AG09319 (cell line): ENCODE measurements at places on chromosomes 13 and 19.
A peak's percentile ranks its signal among the peaks of the same experiment; 100 is the strongest.

- DNase-seq, result no peak
Observed at GRCh38 chr19:3620145-3620816, 6.3 kb downstream of the CACTIN start.

DNA sequence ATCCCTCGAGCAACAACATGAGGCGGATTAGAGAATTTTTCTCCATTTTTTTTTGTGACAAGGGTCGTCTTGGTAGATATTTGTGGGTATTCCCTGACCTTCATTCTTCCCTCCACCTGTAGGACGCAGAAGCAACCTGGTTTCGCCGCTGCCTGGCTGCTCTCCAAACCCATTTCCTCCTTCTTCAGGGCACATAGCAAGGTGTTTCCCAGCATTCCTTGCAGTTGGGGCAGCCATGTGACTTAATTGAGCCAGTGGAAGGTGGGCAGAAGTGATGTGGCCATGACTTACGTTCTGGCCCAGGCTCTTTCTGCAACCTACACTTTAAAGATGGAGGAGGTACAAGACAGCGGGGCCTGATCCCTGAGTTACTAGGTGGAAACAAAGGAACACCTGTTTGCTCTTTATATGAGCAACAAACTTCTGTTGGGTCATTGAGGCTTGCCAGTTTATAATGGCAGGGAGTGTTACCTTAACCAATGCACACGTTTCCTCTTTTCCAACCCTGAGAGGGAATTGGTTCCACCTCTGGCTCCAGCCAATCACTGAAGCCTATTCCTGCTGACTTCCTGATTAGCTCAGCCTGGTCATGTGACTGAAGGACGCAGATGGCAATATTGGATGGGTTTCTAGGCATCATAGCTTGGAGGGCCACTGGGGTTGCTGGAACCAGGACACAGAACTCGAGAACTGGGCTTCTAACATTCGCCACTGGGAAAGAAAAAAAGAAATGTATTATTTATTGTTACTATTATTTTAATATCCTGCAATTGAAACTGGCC, 30.8 kb upstream of the ZNRF4 start:
- DNase-seq, result no peak

DNA sequence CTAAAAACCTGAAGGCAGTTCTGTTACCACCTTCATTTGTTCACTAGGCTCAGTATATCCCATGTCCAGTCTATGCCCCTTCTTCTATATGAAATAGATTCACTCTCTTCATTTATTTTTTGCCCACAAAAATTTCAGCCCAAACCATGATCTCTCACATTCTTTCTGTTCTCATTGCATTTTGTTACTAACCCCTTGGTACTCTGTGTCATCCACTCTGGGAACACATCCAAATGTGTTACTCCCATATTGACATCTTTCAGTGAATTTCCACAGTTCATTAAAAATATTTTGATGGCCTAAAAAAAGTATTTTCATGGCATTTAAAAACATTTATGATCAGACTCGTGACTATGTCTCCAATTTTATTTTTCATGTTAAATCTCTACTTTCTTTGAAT, 378.9 kb downstream of the SLITRK1 start:
- DNase-seq, result no peak

- no peak for DNase-seq
Observed at GRCh38 chr13:106551350-106551749, 15.9 kb upstream of the EFNB2 start.

GRCh38 chr19:1836458-1837221, 11.6 kb downstream of the REXO1 start:
- no peak for DNase-seq

- no peak for DNase-seq
Observed at GRCh38 chr19:10078329-10078728, 7.8 kb upstream of the SHFL start.

- DNase-seq, result no peak
Observed at GRCh38 chr13:39233519-39233918, 195.3 kb downstream of the NHLRC3 start.

DNA sequence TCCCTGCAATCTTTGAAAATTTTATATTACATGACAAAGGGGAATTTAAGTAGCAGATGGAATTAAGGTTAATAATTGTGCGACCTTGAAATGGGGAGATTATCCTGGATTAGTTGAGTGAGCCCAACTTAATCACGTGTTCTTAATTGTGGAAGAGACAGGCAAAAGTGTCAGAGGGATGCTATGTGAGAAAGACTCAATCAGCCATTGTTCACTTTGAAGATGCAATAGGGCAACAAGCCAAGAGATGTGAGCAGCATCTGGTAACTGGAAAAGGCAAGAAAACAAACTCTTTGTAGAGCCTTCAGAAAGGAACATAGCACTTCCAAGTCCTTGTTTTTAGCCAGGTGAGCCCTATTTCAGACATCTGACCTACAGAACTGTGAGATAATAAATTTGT, 247.7 kb downstream of the SLITRK1 start:
- DNase-seq, result no peak

GRCh38 chr13:35283856-35284255, 192.6 kb downstream of the MAB21L1 start:
- DNase-seq, result no peak

DNA sequence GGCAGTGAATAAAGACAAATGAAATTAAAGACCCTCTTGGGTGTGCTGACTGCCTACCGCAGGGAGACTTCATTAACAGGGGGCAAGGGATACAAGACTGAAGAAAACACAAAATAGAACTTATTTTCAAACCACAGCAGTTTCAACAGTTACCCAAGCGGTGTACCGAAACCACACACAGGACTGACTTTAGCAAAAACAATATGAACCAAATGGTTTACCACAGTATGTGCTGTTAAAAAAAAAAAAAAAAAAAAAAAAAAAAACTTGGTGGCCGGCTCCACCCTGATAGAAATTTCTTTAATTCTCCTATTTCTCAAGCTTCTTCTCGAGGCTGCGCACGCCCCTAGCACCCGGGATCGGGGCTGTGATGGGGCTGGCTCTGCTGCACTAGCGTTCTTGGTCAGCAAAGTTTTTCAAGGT, 42.6 kb downstream of the KLF2 start:
- DNase-seq, result no peak

DNA sequence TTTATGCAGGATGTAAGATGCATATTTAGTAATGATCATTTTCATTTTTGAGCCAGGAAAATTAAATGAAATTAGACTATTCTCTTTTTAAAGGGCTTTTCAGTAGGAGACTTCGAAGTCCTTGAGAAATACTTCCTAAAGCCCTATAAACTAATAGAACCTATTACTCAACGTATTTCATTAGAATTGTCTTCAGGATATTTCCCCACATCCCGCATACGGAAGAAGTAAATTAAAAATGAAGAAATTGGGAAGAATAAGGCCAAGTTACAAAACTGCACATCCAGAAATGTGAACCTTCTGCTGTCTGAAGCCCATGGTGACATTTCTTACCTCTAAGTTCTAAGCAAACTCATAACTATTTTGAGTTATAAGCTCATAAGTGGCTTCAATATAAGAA, 66.5 kb downstream of the RXFP2 start:
- no peak for DNase-seq

- DNase-seq, result no peak
Observed at GRCh38 chr13:27360562-27360961, 63.9 kb upstream of the GTF3A start.

GRCh38 chr13:83065108-83065507, 817.2 kb downstream of the SLITRK1 start:
- peak; percentile 49 for DNase-seq

DNA sequence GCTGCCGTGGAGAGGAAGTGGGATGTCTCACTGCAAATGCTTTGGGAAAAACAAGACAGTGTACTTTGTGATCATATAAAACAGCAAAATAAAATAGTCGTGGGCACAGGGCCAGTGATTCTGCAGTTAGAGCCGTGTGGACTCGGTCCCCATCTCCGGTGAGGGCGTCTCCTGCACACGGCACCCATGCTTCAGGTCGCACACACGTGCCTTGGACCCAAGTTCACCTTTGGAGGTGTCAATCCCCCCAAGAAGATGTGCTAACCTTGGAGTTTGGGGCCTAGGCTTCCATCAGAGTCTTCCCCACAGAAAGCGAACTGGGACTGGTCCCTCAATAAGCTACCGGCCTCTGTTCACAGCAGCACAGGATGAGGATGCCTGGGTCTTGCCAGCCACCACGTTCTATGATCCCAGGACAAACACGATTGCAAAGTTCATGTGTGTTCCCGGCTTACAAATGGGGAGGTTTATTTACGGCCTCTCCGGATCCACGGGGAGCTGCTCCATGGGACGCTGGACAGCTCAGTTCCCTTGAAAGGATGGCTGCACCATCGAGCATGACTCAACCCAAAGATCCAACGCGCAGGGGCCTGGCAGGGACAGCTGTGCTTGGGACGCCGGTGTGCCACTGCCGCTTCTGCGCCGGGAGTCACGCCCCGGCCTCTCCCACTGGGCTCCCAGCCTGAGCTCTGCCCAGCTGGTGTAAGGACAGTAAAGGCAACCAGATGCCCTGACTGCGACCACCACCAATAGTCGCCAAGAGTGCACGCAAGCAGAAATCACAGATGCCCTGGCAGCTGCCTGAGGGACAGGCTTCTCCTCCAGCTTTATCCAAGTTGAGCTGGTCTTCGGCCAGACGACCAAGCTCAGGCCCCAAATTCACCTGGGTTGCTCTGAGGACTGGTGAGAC, 8.6 kb downstream of the GAS6 start:
- DNase-seq, result no peak

DNA sequence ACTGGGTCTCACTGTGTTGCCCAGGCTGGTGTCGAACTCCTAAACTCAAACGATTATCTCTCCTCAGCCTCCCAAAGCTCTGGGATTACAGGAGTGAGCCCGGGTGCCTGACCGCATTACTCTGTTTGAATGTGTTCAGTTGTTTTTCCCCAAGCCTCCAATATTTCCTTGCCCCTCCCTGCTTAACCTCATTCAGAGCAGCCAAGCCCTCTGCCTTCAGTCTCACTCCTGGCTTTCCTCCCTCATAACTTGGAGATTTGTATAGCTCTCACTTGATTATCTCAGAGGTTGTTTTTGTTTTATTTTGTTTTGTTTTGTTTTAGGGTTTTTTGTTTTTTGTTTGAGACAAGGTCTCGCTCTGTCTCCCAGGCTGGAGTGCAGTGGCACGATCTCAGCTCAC, 11.4 kb downstream of the EPHX3 start:
- DNase-seq, result no peak

GRCh38 chr13:99075268-99076191, 97.7 kb upstream of the DOCK9 start:
- DNase-seq, result no peak

GRCh38 chr19:2207991-2208860, 27.9 kb downstream of the PLEKHJ1 start:
- DNase-seq, result peak; percentile 49

- no peak for DNase-seq
Observed at GRCh38 chr19:45920458-45920857, 5.9 kb upstream of the NANOS2 start.

GRCh38 chr13:98984118-98984517, 6.3 kb upstream of the DOCK9 start:
- DNase-seq, result no peak

- DNase-seq, result no peak
Observed at GRCh38 chr19:2043961-2044708, 6.9 kb downstream of the MKNK2 start.

DNA sequence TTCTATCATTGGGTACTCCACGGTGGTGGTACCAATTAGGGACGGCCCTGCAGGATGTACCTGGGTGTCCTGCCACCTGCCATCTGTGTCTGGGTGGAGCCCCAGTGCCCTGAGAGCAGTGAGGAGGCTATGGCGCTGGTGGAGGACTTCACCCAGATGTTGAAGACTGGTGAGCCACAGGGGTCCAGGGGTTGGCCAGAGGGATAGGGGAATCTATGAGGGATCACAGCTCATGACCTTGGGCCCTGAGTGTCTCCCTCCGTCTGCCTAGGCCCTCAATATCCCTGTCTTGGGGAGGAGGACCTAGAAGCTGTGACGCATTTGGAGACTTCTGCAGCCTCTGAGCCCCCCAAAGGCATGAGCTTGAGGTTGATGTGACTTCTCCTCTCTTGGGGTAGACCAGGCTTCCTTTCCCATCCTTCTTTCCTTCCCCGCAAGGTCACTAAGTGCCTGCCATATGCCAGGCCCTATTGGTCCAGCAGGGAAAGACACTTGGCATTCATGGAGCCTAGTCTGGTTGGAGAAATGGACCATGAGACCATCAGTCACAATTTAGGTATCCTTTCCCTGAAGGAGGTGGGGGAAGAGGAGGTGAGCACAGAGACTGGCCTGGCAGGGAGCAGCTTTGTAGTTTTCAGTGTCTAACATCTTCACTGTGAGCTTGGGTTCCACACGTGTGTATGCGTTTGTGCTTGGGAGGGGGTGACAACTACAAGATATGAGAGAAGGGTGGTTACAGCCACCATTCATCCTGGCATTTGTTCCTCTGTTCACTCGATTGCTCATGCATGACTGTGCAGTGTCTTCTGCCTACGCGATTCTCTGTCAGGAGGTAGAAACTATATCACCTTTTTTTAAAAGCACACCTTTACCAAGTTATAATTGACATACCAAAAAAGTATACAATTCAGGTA, 5.1 kb upstream of the MZF1 start:
- DNase-seq, result no peak

DNA sequence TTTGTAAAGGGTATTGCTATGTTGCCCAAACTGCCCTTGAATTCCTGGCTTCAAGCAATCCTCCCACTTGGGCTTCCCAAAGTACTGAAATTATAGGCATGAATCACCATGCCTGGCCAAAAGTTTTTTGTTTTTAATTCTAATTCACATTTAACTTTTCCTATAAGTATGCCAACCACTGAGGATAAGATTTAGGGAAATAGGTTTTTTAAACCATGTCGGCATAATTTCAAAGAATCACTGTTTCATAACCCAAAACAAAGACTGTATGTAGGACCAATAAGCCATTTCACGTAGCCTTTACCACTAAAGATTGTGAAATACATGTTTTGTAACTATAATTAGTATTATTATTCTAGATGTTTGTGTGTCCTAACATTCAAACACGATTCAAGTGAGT, 8.2 kb downstream of the ZDHHC20 start:
- no peak for DNase-seq

- DNase-seq, result no peak
Observed at GRCh38 chr13:66341635-66342377, 888.3 kb downstream of the PCDH9 start.

DNA sequence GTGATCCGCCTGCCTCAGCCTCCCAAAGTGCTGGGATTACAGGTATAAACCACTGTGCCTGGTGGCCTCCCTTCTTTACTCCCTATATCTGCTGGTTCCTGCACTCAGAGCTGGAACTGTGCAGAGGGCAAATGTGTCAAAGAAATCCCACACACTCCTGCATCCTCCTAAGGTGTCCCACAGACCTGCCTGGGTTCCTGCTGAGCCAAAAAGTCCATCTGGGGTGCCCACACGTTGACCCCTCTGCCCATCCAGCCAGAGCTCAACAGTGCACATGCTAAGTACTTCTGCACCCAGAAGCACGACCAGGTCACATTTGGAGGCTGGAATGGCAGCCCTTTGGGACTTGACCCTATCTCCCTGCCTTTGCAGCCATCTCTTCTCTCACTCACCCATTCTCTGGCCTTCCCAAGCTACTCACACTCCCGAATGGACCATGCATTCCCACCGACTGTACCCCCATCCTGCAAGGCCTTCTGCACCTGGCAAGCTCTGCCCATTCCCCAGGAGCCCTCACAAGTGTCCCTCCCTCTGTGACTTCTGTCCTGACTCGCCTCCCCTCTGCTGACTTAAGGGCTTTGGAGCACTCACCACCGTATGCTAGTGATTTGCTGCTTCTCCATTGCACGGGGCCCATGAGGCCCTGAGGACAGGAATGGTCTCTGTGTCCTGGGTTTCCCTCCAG, 152.1 kb downstream of the KCTD15 start:
- no peak for DNase-seq

GRCh38 chr13:39040206-39040605, 1.9 kb downstream of the NHLRC3 start:
- no peak for DNase-seq
